ENCODE measurements at places on chromosomes 4 and X.
A peak's percentile ranks its signal among the peaks of the same experiment; 100 is the strongest.

DNA sequence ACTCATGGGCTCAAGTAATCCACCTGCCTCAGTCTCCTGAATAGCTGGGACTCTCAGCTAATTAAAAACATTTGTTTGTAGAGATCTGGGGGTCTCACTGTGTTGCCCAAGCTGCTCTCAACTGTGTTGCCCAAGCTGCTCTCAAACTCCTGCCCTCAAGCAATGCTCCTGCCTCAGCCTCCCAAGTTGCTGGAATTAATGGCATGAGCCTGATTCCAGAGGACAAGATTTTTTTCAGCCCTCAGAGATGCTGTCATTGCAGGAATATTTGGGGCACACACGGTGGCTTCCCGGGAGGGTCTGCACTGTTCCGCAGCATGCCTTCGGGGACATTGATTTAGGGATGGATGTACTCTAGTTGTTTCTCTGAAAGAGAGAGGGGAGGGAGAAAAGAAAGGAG lies 49.7 kb downstream of the STK32B start:
- DNase-seq, result no peak

DNA sequence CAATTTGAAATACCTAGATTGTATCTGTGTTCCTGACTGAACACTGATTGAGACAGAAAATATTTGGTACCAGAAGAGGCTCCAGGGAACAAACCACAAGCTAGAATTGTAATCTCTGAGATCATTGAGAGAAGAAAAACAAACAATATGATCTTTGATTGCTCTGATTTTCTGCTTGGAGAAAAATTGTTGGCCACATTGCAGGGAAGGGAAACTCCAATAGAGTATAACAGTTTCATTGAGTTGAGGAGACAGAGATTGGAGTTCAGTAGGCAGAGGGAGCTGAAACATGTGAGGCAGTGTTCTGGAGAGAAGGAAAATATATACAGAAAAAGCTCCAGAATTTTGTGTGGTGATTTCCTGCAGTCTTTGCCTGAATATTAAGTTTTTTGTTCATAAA lies 158.2 kb downstream of the C4orf33 start:
- no peak for DNase-seq

DNA sequence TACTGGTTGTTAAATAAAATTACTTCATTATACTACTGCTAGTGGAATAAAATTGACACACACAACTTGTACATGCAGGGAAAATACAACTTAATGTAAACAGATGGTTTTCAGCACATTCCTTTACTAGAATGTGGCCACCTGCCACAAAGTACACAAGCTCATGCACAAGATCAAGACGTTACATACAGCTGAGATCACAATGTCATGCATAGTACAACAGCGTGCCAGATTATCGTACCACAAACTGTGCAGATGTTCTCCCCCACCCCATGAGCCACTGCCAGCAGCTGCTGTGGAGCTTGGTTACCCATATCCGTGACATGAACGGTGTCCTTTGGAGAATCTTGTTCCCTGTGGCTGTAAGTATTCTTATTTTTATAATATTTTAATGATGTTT lies 27.7 kb downstream of the FBXO8 start:
- DNase-seq, result no peak

GRCh38 chrX:146144039-146144438 lies 326.4 kb downstream of the SLITRK2 start:
- no peak for DNase-seq

DNA sequence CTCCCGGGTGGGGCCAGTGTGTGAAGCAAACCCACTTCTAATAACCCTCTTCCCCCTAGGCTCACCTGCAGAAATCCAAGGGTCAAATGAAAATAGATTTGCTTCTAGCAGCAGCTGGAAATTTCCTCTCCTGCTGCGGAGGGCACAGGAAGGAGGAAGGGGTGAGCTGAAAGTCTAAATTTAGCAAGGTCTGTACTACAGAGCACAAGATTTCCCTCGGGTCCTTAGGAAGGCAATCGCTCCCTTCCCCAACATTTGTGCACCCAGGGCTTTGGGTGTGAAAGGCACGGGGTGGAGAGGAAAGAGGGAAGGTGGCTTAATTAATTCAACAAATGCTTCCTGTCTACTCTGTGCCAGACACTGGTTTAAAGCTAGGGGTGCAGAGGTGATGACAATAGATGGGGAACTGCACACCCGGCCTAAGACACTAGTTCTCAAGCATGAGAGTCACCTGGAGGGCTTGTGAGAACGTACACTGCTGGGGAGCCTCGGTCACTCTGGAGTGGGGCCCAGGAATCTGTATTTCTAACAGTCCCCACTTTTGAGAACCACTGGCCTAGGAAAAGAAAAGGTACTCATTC lies 204.4 kb downstream of the NSUN7 start:
- no peak for DNase-seq

DNA sequence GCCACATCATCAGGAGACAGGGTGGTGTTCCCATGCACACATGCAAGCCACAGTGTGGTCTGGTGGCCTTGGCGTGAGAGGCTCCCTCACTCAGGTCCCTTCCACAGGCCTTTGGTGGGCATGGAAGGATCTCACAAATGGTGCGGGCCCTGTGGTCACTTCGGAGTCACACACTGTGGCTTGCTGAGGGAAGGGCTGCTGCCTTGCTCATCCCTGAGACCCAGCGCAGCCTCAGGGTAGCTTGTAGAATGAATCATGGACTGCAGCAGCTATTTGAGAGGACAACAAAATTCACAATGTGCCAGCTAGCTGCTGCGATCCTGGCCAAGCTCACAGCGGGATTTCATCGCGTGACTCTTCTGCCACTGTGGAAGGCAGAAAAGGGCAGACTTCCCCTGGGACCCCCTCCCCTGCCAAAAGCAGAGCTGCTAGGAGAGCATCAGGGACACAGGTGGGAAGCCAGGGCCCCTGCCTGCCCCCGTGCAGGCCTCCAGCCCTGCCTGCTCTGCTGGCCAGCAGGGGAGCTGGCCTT lies 106.4 kb downstream of the ABLIM2 start:
- DNase-seq, result no peak

DNA sequence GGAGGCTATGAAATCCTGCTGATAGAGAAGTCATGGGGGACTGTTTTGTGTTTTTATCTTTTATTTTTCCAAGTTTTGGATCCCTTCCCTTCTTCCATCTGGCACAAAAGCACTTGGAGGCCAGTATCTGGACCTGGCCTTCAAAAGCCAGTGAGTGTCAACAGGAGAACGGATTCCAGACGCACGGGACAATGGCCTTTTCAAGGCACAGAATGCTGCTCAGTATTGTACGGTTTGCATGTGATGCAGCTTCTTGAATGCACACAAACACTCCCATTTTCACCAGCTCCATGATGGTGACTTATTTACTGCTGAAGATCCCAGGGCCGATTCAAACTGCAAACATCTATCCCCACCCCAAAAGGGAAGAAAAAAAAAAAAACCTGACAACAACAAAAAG lies 145.4 kb downstream of the CPEB2 start:
- peak; percentile 58 for DNase-seq

- DNase-seq, result no peak
Measured at GRCh38 chr4:110680265-110680664, 57.4 kb upstream of the PITX2 start.

GRCh38 chr4:45621971-45622370 lies 501.9 kb downstream of the GABRG1 start:
- DNase-seq, result no peak

DNA sequence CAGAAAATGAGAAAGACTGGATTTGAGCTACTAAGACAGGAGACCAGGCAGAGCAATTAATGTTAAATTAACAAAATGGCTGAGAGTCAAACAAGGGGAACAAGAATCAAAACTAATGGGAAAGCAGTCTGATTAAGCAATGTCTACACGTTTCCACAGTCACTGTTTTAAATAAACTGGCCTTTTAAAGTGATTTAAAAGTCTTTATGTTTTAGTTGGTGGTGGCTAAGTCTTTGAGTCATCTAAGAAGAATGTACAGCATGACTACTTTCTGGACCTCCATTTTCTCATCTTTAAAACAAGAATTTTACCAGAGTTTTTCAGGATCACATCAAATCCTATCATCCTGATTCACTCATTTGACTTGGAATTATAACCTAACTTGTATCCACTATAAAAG lies 233.8 kb downstream of the ENOX2 start:
- no peak for DNase-seq

DNA sequence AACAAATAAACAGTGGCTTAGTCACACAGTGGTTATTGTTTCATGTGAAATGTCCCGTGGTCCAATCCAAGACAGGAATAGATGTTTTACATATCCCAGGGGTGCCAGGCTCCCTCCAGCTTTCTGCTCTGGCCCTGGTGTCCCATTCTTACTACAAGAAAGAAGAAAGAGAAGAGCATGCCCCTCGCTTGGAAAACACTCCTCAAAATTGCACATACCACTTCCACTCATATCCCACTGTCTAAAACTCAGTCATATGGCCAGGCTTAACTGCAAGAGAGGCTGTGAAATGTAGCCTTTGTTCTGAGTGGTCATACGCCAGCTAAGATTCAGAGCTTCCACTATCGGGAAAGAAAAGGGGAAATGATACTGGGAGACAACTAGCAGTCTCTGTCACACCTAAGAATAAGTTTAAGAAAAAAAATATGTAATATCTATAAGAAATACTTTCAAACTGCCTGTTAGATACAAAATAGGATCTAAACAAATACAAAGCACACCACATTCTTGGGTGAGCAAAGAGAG lies 306.8 kb upstream of the FAM241A start:
- DNase-seq, result no peak
